ENCODE measurements at places on chromosomes 5 and 9. TPM values are rescaled to one million over a fixed set of nuclear protein-coding genes. Genes with fewer than 3 reads are reported as not detected.

- no peak overlapping the region for H3K27ac ChIP-seq
- no peaks in the 10 kb centered on the region for H3K27me3 ChIP-seq
- no peaks in the 10 kb centered on the region for H3K36me3 ChIP-seq
- H3K4me3 ChIP-seq = no peak overlapping the region
- no peak for DNase-seq
Observed at GRCh38 chr5:44099643-44100042, 289.6 kb downstream of the FGF10 start.

- H3K36me3 ChIP-seq = no peaks in the 10 kb centered on the region
- no peak for DNase-seq
- H3K4me1 ChIP-seq = peaks cover 4% of the 10 kb centered on the region
- no peak overlapping the region for H3K27ac ChIP-seq
- no peak overlapping the region for H3K4me3 ChIP-seq
Observed at GRCh38 chr9:10651012-10651411, 38.2 kb upstream of the PTPRD start.

ANKRD31 gene
- 0.13 TPM for total RNA-seq

DNA sequence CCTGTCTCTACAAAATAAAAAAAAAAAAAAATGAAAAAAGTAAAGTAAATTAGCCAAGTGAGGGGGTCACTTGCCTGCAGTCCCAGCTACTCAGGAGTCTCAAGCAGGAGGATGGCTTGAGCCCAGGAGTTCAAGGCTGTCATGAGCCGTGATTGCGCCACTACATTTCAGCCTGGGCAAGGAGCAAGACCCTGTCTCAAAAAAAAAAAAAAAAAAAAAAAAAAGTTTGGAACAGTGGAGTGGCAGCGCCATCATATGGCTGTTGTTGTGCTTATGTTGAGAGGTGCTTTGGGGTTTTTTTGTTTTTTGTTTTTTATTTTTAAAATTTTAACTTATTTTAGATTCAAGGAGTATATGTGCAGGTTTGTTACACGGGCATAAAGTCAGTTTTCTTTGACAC, 3.6 kb downstream of the BRIX1 start:
- no peak overlapping the region for H3K4me3 ChIP-seq
- H3K4me1 ChIP-seq = peaks cover 33% of the 10 kb centered on the region
- no peak overlapping the region for H3K27ac ChIP-seq
- no peak for DNase-seq

EDIL3 gene
- 470 TPM for total RNA-seq

GRCh38 chr5:81007637-81008027, 47.5 kb downstream of the RASGRF2 start:
- no peak overlapping the region for H3K4me3 ChIP-seq
- H3K4me1 ChIP-seq = no peaks in the 10 kb centered on the region
- no peak overlapping the region for H3K27ac ChIP-seq
- H3K36me3 ChIP-seq = no peaks in the 10 kb centered on the region
- H3K27me3 ChIP-seq = peaks cover 10% of the 10 kb centered on the region

DNA sequence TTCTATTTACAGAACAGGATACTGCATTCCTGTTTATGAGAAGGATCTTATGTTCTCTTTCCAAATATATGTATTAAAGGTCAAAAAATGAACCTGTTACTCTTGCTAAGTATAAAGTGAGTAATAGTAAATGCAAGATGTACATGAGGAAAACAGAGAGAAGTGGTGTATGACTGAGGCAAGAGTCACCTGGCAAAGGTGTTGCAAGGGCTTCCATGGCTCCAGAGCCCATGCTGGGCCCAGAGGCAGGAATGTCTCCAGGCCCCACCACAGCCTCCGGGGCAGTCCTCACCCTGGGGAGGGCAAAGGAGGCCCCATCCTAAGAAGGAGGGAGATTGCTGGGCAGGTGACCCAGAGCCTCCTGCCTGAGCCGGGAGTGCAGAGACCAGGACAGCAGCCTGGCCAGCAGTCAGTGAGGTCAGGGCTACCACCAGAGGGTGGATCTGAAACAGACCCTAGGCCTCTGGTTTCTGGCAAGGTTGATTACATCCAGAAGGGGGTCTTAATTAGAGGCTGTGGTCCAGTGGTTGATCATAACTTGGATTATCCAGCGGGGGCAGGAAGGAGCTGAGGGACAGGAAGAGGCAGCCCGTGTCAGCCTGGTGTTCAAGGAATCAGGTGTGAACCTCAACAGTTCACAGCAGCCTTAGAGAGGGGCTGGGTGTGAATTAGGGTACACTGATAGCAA, 57.3 kb upstream of the CPLX2 start:
- H3K4me3 ChIP-seq = no peak overlapping the region
- no peaks in the 10 kb centered on the region for H3K27me3 ChIP-seq
- DNase-seq = no peak
- no peaks in the 10 kb centered on the region for H3K36me3 ChIP-seq

GRCh38 chr5:168216989-168217388, 74.5 kb upstream of the WWC1 start:
- H3K27me3 ChIP-seq = peaks cover 6% of the 10 kb centered on the region
- DNase-seq = no peak
- H3K27ac ChIP-seq = no peak overlapping the region
- no peak overlapping the region for H3K4me3 ChIP-seq

- no peak for DNase-seq
- H3K4me3 ChIP-seq = no peak overlapping the region
- no peak overlapping the region for H3K27ac ChIP-seq
- no peaks in the 10 kb centered on the region for H3K27me3 ChIP-seq
- peaks cover 61% of the 10 kb centered on the region for H3K36me3 ChIP-seq
- peaks cover 23% of the 10 kb centered on the region for H3K4me1 ChIP-seq
Observed at GRCh38 chr9:87667164-87667738, 58.7 kb upstream of the CTSL start.

DNA sequence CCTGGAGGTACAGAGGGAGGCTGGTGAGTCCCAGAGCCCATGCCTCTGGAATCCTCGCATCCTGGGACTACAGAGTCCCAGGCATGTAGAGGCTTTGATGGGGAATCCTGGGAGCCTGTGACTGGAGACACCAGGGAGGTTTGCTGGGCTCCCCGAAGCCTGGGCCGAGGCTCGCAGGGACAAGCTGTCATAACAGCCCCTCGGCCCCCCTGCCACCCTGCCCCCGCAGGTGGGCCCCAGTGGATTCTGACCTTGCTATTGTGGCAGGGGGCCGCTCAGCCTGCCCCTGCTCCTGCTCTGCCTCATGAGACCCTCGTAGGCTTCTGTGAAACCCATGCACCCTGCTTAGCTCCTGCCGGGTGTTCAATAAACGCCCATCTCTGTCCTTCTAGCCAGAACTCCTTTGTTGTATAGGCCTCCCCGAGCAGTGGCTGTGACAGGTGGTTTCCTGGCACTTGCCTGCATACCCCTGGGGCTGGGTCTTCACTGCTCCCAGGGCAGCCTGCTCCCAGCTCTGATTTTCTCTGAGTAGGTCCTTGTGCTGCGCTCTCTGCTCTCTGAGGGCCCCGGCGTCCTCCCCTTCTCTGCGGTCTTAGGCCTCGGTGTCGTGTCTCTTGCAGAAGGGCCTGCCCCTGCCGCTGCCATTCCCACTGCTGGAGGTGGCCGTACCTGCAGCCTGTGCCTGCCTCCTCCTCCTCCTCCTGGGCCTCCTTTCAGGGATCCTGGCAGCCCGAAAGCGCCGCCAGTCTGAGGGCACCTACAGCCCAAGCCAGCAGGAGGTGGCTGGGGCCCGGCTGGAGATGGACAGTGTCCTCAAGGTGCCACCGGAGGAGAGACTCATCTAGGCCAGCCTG, 20.4 kb downstream of the CRB2 start:
- no peaks in the 10 kb centered on the region for H3K36me3 ChIP-seq
- no peak overlapping the region for H3K4me3 ChIP-seq
- H3K27ac ChIP-seq = no peak overlapping the region
- peaks cover 10% of the 10 kb centered on the region for H3K27me3 ChIP-seq

LCN15 gene
- not detected for total RNA-seq

- H3K4me3 ChIP-seq = no peak overlapping the region
- H3K27ac ChIP-seq = no peak overlapping the region
- DNase-seq = no peak
- no peaks in the 10 kb centered on the region for H3K27me3 ChIP-seq
Observed at GRCh38 chr5:178123966-178124925, 6.6 kb upstream of the RMND5B start.

CER1 gene
- total RNA-seq = not detected

F2RL2 gene
- 13.0 TPM for total RNA-seq

DNA sequence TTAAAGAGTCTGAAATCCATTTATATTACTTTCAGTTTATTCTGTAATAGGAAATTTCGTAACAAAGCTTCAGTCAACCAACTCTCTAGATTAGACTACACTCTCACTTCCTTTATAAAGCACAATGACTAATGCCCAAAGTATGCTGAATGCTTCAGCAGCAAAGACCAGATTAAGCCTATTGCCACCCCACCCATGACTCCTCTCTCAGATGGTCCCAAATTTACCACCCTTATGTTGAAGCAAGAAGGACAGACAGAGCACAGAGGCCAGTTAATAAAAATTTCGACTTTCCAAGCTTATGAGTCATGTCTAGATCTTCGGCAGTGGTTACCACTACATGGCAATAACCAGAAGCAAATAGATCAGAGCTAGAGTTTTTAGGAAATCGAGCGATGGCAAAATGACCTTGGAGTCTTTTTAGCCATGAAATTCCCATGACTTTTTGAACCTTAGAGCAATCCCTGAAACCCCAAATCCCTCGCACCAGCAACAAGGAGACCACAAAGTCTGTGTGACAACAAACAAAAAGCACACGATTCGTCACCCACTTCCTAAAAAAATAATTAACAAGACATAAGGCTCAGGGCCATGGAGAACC, 287.8 kb upstream of the RASA1 start:
- DNase-seq = no peak
- peaks cover 4% of the 10 kb centered on the region for H3K27me3 ChIP-seq
- no peaks in the 10 kb centered on the region for H3K36me3 ChIP-seq
- no peak overlapping the region for H3K27ac ChIP-seq
- peaks cover 1% of the 10 kb centered on the region for H3K4me1 ChIP-seq

HAVCR2 gene
- 0.21 TPM for total RNA-seq

CNTRL gene
- total RNA-seq = 10.4 TPM

GRCh38 chr9:132919614-132920268, 24.7 kb downstream of the TSC1 start:
- no peak for DNase-seq
- no peaks in the 10 kb centered on the region for H3K27me3 ChIP-seq
- no peaks in the 10 kb centered on the region for H3K4me1 ChIP-seq
- H3K4me3 ChIP-seq = no peak overlapping the region

- H3K27ac ChIP-seq = peak overlapping the region; percentile 90
- peak overlapping the region; percentile 64 for H3K4me3 ChIP-seq
- no peaks in the 10 kb centered on the region for H3K27me3 ChIP-seq
- peaks cover 64% of the 10 kb centered on the region for H3K4me1 ChIP-seq
- DNase-seq = no peak
Observed at GRCh38 chr9:108444400-108445358, 411.1 kb downstream of the ACTL7B start.

DNA sequence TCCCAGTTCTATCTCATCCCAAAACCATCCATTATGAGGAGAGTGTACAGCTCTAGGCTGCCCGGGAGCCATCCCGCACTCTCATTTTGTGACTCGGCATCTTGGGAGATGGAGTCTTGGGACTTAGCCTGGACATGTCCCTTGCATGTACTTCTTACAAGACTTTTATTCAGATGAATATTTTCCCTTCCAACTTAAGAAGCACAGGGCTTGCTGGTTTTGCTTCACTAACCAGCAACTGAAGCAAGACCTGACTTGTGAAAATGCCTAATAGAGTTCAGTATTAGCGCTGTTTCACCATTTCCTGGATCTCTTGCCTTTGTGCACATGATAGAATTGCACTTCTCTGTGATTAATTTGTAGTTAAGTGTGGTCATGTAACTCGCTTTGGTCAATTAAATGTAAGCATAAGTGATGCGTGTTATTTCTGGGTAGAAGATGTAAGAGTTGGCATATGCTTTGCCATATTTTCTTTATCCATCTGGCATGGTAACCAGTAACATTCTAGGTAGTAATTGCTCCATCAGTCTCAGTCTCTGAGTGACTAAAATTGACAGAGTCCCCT, 55.8 kb downstream of the PDCD1LG2 start:
- H3K36me3 ChIP-seq = peaks cover 4% of the 10 kb centered on the region
- H3K4me3 ChIP-seq = no peak overlapping the region
- H3K27me3 ChIP-seq = no peaks in the 10 kb centered on the region
- no peak for DNase-seq
- H3K27ac ChIP-seq = no peak overlapping the region

GRCh38 chr5:82601077-82601476, 322.9 kb upstream of the RPS23 start:
- no peak overlapping the region for H3K4me3 ChIP-seq
- H3K4me1 ChIP-seq = no peaks in the 10 kb centered on the region
- H3K36me3 ChIP-seq = no peaks in the 10 kb centered on the region
- DNase-seq = no peak
- peaks cover 27% of the 10 kb centered on the region for H3K27me3 ChIP-seq
- H3K27ac ChIP-seq = no peak overlapping the region

DNA sequence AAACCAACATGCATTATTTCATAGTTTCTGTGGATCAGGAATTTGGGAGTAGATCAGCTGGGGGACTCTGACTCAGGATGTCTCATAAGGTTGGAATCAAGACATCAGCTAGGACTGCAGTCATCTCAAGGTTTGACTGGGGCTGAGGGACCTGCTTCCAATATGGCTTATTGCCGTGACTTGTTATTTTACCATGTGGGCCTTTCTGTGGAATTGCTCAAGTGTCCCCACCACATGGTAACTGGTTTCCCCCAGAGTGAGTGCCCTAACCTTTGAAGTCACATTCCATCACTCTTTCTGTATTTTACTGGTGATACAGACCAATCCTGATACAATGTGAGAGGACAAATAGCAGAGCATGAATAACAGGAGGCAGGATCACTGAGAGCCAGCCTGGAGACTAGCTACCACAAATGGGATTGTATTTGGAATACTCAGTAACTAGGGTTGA, 70.2 kb upstream of the ELL2 start:
- H3K27ac ChIP-seq = no peak overlapping the region
- H3K36me3 ChIP-seq = peaks cover 3% of the 10 kb centered on the region
- H3K4me1 ChIP-seq = peaks cover 4% of the 10 kb centered on the region
- no peak for DNase-seq
- H3K4me3 ChIP-seq = no peak overlapping the region
- no peaks in the 10 kb centered on the region for H3K27me3 ChIP-seq

DNA sequence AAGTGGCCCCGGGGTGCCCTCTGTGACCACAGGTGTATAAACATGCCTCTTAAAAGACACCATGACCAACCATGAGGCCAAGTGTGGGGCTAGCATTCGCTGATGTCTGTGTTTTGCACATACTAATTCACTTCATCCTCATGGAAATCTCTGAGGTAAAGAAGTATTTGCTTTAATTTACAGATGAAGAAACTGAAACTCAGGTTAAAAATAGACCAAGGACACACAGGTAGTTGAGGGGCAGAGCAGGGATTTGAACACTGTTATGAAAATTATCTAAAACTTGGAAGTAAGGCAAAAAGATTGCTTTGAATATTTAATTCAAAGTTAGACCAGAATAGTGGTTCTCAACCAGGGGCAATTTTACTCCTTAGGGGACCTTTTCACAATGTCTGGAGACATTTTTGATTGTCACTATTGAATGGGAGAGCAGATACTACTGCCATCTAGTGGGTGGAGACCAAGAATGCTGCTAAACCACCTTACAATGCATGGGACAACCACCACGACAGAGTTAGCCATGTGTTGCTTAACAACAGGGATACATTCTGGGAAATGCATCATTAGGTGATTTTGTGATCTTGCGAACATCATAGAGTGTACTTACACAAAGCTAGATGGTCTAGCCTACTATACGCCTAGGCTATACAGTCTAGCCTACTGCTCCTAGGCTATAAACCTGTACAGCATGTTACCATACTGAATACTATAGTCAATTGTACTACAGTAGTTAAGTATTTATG, 8.0 kb upstream of the FXN start:
- H3K4me1 ChIP-seq = no peaks in the 10 kb centered on the region
- H3K27me3 ChIP-seq = peaks cover 26% of the 10 kb centered on the region
- no peaks in the 10 kb centered on the region for H3K36me3 ChIP-seq
- H3K27ac ChIP-seq = no peak overlapping the region
- no peak for DNase-seq

ENTREP1 gene
- total RNA-seq = 0.24 TPM

Data from osteocyte (in vitro differentiated cells).